ENCODE measurements at places on chromosomes 2 and 18. TPM values are rescaled to one million over a fixed set of nuclear protein-coding genes. Genes with fewer than 3 reads are reported as not detected.

SERPINB3 gene
- total RNA-seq = not detected

CHRNA1 gene
- 94.9 TPM for total RNA-seq

CEBPZ gene
- total RNA-seq = 56.9 TPM

ZNF24 gene
- total RNA-seq = 30.9 TPM

GRCh38 chr2:215727507-215728503 is 285.5 kb downstream of the MREG start:
- no peak for DNase-seq

DNA sequence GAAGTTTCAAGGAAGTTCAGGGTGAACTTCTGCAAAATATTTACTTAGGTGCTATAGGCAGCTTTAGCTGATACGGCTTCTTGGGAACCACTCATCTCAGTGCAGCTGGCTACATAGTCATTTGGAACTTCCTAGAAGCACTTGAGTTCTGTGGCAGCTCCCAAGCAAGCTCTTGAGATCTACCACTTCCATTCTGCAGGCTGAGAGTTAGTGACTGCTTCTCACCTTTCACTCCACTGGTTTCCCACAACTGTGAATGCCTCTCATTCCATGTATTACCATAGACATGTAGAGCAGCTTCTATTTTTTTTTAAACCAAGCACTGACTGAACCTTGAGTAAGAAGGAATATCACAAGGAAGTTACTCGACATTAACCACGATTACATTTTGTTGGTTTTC is 994.1 kb upstream of the ACVR2A start:
- DNase-seq = peak; percentile 44

DNA sequence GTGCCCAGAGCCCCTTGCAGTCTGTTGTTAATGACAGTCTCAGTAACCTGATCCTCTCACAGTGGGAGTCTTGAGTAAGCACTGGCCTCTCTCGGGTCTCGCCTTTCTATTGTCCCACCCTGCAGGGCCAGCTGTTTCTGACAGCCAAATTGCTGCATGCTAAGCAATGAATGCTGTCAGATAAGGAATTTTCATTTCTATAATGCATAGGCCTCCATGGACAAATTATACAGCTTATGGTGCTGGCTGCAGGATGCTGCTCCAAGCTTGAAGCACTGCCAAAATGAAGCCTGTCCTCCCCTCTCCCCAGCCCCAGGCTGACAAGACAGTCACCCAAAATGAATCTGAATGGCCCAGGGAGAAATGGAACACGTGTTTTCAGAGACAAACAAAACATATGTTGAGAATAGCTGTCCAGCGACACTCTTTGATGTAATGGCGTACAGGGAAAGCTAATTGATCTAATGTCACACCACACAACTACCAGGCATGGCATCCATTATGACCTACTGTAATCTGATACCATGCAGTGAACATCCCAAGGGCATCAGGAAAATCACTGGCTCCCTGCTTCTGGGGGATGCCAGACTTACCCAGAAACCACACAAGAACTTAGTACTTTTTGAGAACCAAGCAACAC is 36.8 kb downstream of the ACVR1 start:
- peak; percentile 93 for DNase-seq

GRCh38 chr2:237615631-237616249 is 11.6 kb upstream of the LRRFIP1 start:
- DNase-seq = no peak

GRCh38 chr2:165624470-165624800 is 154.9 kb downstream of the CSRNP3 start:
- no peak for DNase-seq

DNA sequence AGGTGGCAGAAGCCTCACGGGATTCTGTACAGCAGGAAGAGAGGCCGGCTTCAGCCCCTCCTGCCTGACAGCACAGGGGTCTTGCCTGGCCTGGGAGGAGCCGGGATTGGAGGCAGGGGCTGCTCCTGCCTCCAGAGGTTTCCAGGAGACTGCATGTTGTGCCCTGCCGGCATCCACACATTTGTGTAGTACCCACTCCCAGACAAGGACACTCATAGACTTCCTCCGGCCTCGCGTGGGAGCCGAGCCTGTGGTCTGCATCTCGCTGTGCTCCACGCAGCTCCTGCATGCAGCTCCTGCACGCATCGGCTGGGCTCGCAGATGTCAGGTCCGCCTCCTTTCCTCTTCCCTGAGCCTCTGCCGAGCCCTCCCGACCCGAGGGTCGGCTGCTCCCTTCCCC is 34.7 kb downstream of the TPO start:
- DNase-seq = no peak

DNA sequence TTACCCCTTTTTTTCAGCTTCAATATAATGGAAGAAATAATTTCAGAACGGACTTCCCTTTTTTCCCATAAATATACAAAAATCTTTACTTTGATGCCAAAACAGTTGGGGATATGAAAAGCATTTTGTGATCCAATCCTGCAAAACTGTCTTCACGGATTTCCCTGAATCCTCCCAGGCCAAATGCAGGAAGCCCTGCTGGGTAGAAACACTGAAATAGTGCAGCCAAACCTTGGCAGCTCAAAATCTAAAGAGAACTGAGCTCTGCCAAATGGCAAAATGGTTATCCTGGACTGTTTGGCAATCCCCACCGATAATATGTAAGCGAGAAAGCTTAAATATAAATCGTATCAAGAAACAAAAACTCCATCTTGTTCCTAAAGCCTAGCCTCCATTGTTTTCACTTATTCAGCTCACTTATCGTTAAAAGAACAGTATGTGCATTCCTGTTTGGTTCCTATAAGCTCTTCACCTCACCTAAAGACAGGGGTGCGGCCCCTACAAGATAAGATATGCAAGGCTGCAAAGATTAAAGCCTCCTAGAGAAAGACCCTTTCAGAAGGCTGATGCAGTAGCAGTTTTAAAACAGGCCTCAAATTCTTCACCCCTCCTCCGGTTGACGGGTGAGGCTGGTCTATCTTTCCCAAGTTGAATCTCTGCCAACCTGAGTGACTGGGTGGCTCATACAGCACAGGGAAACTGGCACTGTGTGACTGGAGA is 48.6 kb downstream of the LAMA1 start:
- peak; percentile 49 for DNase-seq

GRCh38 chr18:44899832-44900231 is 219.1 kb downstream of the SETBP1 start:
- no peak for DNase-seq

DNA sequence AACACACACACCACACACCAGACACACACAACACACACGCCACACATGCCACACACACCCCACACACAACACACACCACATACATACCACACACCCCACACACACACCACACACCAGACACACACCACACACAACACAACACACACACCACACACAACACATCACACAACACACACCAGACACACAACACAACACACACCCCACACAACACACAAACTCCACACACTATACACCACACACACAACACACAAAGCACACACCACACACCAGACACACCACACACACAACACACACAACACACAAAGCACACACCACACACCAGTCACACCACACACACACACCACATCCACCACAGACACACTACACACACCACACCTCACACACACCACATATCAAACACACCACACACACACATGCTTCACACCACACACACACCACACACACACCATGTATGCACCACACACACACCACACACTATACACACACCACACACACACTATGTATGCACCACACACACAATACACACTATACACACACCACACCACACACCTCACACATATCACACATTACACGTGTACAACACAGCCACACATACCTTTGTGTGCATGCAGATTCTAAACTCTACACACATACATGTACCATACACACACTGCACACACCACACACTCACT is 72.2 kb downstream of the TMEM18 start:
- DNase-seq = no peak

GRCh38 chr18:38961880-38962279 is 1396.3 kb upstream of the CELF4 start:
- no peak for DNase-seq

GRCh38 chr2:43138441-43138840 is 88.0 kb downstream of the ZFP36L2 start:
- DNase-seq = no peak

GRCh38 chr2:33167622-33168245 is 221.0 kb downstream of the LTBP1 start:
- no peak for DNase-seq

All from muscle of leg (tissue), 16 donors.